Right renal pelvis (tissue), 4 donors: ENCODE measurements at places on chromosomes 16 and 17. TPM values are rescaled to one million over a fixed set of nuclear protein-coding genes. Genes with fewer than 3 reads are reported as not detected.

- no peak for DNase-seq
Measured at GRCh38 chr17:82315703-82316358, 1.6 kb downstream of the CD7 start.

- no peak for DNase-seq
Measured at GRCh38 chr16:3356118-3356517, 429 bp downstream of the OR2C1 start.

GRCh38 chr17:29458066-29458465 lies 67.9 kb downstream of the TAOK1 start:
- no peak for DNase-seq

DNA sequence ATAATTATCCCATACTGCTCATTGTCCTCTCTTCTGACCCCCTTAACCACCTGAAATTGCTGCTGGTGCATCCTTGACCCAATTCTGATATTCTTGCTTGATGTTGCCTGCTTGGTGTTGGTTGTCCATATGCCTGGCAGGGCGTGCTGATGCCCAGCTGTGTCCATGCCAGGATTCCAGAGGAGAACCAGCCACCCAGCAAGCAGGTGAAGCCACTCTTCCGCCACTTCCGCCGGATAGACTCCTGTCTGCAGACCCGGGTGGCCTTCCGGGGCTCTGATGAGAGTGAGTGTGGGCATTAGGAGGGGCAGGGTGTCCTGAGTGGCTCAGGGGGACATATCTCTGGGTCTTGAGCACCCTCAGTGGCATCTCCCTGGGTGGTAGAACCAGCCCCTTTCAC lies 11.4 kb downstream of the RAPGEFL1 start:
- no peak for DNase-seq

DNA sequence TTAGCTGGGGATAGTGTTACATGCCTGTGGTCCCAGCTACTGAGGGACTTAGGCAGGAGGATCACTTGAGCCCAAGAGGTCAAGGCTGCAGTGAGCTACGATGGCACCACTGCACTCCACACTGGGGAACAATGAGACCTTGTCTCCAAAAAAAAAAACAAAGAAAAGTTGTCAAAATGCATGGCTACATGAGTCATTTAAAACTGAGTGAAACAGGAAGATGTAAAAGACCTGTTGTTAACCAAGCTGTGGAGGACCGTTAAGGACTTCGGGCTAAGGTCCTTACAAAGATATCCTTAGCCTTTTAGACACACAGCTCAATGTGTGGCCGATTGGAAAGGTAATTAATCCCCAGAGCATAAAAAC lies 25.1 kb downstream of the ZP2 start:
- no peak for DNase-seq

- no peak for DNase-seq
Measured at GRCh38 chr17:50817838-50818237, 17.5 kb upstream of the WFIKKN2 start.

DNA sequence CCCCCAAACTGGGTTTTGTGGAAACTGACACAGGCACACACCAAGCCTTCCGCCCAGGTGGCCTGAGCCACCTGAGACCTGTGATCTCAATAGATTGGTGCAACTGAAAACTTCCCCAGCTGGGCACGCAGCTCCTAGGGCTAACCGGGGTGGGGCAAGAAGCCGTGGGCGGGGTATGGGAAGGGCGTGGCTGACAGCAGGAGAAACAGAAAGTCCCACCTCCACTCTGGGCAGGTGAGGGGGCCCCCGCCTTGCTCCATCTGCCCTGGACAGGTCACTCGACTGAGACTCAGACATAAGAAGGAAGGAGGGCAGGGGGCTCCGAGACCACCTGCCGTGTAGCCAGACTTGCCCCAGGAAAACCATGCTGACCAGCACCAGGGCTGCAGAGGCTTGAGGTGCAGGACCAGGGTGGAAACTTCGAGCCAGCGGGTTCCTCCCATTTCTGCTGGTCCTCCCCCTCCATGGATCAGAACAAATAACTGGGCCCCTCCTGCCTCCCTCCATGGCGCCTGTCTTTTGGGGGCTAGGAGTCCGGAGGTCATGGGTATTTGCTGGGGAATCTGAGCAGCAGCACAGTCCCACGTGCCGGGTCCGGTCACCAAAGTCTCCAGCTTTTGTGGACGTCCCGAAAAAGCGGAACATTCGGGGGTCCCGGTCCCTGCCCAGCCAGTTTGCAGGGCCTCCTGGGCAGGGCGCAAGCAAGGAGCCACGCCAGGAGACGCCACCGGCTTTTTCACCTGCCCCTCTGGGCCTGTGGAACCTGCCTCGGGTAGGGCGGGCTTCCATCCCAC lies 1.3 kb downstream of the TIMP2 start:
- DNase-seq: no peak

- peak; percentile 46 for DNase-seq
Measured at GRCh38 chr16:68644715-68645493, at the start of gene CDH3. Gene CDH3, plus strand, starts transcription at chr16:68645310. Its CDS starts 70 bp downstream, at chr16:68645380.

GRCh38 chr16:57271867-57272495 lies 12.5 kb downstream of the PLLP start:
- DNase-seq: no peak

- no peak for DNase-seq
Measured at GRCh38 chr17:41504246-41504977, 1.0 kb downstream of the KRT13 start.

DNA sequence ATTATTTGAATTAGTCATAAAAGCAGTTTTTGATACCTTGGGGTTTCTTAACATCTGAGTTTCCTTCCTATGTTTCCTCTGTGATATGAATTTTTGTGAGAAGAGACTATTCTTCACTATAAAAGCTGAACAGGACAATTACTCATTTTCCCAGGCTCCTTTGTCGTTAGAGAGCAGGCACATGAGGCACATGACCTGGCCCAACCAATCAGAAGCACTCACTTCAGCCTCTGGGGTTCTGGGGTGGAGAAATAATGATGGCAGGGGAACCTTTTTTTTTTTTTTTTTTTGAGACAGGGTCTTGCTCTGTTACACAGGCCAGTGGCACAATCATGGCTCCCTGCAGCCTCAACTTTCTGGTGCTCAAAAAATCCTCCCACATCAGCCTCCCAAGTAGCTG lies 145.5 kb upstream of the ASIC2 start:
- no peak for DNase-seq

DNA sequence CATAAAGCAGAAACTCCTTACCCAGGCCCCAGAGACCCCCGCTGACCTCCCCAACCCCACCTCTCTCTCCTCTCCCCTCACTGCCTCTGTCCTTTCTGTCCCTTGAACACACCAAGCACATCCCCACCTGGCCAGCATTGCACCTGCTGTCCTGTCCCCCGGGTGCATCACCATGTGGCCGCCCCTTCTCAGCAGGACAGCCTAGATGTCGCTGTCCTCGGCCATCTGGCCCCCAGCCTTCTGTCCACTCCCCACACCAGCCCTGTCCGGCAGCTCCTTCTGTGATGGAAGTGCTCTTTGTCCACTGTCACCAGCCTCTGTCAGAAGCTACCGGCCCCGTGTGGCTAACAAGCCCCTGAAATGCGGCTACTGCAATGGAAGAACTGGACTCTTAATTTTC lies 12.3 kb upstream of the MPRIP start:
- DNase-seq: no peak

- DNase-seq: no peak
Measured at GRCh38 chr16:83530293-83530692, 277.5 kb upstream of the HSBP1 start.

DNA sequence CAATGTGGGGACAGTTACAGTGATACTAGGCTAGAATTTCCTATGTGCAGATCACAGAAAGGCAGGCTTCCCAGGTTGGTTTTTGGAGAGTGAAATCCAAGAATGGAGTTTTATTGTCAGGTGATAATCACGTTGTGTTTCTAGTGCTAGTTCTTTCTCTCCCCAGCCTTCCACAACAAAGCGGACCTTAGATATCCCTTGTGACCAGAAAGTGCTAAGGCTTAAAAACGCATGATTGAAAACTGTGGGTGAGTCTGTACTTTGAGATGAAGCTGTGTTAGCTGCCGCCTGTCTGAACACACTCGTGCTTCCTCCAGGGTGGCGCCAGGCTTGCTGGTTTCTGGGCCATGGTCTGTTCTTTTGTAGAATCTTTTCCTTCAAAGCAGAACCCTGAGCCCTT lies 52.1 kb downstream of the BANP start:
- no peak for DNase-seq

DNA sequence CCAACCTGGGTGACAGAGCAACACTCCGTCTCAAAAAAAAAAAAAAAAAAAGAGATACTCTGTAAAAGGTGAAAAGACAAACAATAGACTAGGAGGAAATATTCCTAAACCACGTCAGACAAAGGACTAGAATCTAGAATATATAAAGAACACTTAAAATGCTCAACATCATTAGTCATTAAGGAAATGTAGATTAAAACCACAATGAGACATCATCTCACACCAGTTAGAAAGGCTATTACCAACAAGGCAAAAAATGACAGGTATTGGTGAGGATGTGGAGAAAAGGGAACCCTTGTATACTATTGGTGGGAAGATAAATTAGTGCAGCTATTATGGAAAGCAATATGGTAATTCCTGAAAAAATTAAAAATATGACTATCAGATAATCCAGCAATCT lies 903.1 kb upstream of the SOX9 start:
- no peak for DNase-seq

- DNase-seq: no peak
Measured at GRCh38 chr17:68614718-68615117, 13.6 kb upstream of the FAM20A start.

DNA sequence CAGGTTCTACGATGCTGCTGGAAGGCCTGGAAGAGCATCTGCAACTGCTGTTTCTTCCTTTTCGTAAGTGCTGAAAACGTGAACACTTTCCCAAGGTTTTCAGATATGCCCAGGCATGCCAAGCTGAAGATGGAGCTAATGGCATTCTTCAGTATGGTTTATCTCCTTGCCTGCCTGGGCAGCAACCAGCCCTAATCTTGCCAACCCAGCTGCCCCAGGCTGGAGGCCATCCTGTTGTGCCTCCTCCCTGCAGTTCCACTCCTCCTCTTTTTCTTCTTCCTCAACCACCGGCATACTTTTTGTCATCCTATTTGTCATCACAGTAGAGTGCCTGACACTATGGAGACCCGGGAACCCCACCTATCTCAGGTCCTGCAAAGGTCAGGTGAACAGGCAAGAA lies 1849.3 kb downstream of the TP53TG3F start:
- no peak for DNase-seq

DNA sequence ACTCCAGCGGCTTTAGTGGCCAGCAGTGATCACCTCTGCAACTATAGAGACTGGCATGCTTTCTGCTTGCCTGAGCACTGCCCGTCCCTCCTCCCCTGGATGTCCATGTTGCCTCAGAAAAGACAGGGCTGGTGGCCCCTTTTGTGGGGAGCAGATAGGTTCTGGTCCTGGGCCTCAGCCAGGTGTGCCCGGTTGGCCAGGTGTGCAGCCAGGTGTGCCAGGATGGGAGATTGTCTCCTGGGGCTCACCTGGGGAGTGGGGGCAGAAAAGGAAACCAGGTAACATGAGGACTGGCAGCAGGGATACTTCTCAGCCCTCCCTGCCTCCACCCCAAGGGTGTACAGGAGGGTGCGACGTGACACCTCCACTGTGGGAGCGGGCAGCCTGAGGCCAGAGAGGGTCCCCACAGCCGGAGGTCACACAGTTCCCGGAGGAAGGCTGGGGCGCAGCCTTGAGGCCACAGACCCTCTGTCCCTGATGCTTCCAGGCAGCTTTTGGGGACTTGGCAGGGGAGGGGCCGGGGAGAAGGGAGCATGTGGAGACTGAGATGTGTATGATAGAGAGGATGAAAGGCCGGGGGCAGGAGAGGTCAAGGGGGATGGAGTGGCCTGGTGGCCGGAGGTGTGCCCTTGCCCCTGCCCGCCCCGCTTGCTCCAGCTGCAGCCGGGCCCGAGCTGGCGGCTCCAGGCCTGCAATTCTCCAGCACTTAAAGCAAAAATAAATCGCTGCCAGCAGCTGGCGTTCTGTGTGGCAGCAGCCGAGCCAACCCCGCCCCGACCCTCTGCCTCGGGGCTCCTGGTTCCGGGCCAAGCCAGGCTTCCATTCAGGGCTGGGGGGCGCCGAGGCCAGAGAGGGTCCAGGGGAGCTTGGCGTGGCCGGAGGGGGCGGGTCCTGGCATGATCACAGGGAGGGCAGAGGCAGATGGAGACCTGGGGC lies 6.7 kb downstream of the KCNJ12 start:
- DNase-seq: no peak

DNA sequence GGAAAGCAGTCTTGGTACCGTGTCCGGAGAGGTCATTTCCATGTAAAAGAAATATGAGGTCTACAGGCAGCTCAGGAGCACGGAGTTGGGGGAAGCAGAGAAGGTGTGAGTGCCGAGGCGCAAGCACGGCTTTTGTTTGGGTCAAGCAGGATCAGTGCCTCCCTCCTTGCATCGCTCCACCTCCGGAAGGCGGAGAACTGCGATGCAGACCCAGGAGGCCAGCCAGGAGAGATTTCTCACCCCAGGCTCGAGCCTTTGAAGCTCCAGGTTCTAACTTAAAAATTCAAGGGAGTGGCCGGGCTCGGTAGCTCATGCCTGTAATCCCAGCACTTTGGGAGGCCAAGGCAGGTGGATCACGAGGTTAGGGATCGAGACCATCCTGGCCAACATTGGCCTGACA lies 25.0 kb downstream of the NAA60 start:
- no peak for DNase-seq

- no peak for DNase-seq
Measured at GRCh38 chr17:17077861-17078732, 35.8 kb downstream of the MPRIP start.

GRCh38 chr17:73902416-73903181 lies 258.4 kb upstream of the SDK2 start:
- DNase-seq: no peak

DNA sequence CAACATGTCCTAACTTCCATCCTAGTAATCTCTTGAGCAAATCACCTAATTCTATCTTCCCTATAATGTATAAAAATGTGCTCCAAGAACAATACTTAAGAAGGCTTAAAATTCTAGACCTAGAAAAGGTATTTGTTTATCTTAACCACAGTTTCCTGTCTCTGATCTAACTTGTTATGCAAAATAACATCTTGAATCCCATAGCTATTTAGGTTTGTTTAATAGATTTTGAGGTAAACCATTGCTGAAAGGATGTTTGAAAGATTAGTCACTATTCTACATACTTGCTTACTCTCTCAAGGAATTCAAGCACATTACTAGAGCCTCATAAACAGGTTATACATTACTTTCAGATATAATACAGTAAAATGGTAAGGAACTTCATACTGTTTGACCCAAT lies 13.0 kb downstream of the CA10 start:
- no peak for DNase-seq

GRCh38 chr16:80754476-80754875 lies 49.9 kb downstream of the CDYL2 start:
- no peak for DNase-seq

Gene SUPT6H
- polyA plus RNA-seq: 68.1 TPM

Gene KRT24
- polyA plus RNA-seq: not detected

Gene MYH8
- polyA plus RNA-seq: 0.97 TPM

Gene EPOP
- 1.4 TPM for polyA plus RNA-seq

Gene TBC1D3
- polyA plus RNA-seq: not detected

Gene PMFBP1
- polyA plus RNA-seq: 3.8 TPM

Gene NKD1
- 11.5 TPM for polyA plus RNA-seq

Gene TLCD1
- 17.9 TPM for polyA plus RNA-seq

Gene OTOP3
- not detected for polyA plus RNA-seq
